Hindlimb muscle (tissue), 1 donor: ENCODE measurements at places on chromosomes 16 and 17.

DNA sequence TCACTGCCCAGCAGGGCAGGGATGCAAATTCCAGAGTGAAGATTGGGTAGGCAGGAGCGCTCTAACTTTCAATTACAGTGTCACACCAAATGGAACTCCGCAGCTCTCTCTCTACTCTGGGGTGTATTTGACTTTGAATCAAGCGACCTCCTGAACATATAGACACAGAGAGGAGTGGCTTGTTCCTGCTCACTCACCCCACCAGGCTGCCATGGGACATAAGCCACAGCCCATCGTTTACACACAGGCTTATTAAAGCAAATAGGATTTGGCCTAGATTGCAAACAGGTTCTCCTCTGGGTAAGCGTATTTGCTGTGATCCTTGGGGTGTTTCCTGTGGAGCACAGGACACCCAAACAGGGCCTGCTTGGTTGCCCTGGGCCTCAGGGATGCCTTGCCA, 281.6 kb upstream of the CCL2 start:
- no peak for DNase-seq

GRCh38 chr16:20203272-20203671, 124.0 kb downstream of the GP2 start:
- no peak for DNase-seq

DNA sequence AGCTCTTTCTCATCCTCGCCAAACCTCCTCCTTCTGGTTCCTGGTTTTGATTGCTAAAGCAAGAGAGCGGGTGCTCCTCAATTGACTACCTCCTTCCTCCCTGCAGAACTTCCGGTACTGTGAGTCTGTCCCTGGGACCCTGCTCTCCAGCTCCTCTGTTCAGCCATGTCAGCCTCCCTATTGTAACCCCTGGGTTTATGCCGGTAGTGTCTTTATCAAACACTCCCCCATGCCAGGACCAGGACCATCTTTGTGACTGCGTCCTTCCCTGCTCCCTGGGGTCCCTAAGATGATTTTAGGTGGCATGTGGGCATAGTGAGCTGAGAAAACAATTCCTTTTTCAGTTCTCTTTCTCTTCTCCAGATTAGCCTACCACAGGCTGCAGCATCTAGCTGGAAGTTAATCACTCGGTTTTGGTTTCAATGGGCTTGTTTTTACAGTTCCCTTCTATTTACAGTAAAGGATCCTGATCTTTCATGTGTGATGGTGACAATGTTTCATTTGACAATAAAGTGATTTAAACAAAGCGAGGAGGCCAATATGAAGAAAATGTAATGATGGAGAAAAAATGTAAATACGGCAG, 27.7 kb upstream of the IL21R start:
- DNase-seq, result no peak

- DNase-seq, result no peak
These were observed 1.0 kb upstream of the IGF2BP1 start for GRCh38 chr17:48995974-48996721.

- no peak for DNase-seq
These were observed 158.6 kb downstream of the SALL1 start for GRCh38 chr16:50992350-50993032.

DNA sequence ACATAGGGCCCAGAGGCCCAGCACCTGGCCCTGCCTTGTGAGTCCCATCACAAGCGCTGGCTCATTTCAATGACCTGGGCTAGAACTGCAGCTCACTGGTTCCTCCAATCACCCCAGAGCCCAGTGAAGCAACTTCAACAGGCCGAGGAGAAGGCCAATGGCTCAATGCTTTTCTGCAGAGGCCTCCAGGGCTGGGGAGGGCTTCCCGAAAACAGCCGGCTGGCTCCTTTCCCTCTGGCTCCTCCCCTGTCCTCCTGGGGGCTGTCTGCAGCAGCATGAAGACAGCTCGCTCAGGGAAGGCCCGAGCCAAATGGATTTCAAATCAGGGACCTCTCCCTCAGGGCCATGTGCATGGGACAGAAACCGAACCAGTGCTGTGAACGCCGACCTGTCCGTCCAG, 121.6 kb downstream of the ZNF423 start:
- peak; percentile 71 for DNase-seq

DNA sequence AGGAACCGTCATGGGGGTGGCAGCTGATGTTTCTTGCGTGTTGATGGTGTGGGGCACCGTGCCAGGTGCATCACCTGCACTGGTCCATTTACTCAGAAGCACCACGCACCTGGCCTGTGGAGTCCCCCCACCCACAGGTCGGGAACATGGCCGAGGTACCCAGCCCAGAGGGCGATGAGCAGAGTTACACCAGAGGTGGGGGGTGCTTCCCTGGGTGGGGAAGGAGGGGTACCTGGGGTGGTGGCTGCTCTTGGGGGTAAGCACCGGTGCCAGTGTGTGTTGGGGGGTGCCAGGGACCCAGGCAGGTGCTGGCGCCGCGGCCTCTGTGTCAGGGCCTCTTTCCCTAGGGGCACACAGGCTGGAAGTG, 5.0 kb upstream of the ZNF750 start:
- no peak for DNase-seq

GRCh38 chr17:72604518-72604917, 483.7 kb downstream of the SOX9 start:
- DNase-seq, result no peak

DNA sequence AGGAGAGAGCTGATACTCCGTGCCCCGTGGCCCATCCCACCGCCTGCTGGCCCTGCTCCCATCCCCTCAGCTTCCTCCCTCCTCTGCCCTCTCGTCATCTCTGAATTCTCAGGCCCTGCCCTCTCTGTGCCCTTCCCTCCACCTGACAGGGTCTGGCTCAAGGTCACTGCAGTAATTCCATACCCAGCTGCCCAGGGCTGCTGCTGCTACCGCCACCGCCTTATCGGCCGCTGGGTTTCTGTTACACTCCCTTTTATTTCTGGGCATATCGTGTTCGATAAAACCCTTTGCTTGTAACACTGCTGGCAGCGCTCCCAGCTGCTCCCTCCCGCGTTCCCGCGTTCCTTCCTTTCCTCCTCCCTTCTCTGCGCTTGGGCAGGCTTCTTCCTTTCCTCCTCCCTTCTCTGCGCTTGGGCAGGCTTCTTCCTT, 1.2 kb downstream of the EPN3 start:
- peak; percentile 55 for DNase-seq

DNA sequence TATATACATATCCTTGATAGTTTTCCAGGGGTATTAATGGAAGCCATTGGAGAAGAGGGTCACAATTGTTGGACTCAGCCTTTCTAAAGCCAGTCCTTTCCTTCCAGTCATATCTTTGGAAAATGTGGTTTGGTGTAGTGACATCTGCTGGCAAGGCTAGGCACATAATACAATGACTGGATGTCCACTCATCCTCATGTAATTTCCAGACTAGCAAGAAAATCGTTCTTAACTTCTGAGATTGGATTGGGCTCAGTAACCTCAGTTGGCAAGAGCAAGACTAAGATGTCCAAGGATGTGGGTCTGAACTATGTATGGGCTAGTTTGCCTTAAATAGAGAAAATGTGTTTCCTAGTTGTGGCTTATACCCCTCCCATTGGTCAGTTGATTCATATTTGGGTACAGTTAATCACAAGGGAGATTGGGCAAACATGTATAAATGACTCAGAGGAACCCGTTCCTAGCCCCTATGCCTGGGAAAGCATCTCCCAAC, 8.7 kb upstream of the KAT7 start:
- DNase-seq, result peak; percentile 54

- DNase-seq, result no peak
These were observed 16.0 kb upstream of the SPPL2C start for GRCh38 chr17:45828582-45829133.

GRCh38 chr16:9260666-9261065, 169.2 kb downstream of the HAPSTR1 start:
- DNase-seq, result peak; percentile 28

DNA sequence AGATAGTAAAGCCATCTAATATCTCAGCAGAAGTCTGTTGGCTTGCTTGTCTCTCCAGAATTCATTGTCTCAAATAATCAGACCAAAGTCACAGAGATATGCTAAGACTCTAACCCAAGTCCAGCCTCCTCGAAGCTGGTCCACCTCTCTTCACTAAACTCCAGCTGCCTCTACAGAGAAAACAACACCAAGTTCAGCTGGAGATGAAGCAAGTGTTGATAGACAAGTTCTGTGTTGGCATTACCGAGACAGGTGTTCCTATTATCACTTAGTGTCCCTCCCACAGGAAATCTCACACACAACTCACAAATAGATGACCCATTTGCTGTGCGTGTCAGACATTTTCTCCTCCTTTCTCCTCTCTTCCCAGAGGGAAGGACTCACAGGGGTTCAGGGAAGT, 164.4 kb upstream of the ANKFN1 start:
- DNase-seq, result no peak

- no peak for DNase-seq
These were observed 3.6 kb downstream of the VPS9D1 start for GRCh38 chr16:89716916-89717687.

DNA sequence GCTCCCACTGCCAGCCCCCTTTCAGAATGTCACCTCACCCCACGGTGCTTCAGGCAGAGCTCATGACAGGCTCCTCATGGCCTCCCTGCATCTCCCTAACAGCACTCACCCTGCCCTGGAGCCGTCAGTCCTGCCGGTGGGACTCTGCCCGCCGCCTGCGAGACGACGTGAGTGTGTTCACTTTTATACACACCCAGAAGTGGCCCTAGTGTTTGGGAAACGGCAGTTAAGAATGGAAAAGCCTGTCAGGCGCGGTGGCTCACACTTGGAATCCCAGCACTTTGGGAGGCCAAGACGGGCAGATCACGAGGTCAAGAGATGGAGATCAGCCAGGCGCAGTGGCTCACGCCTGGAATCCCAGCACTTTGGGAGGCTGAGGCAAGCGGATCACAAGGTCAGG, 12.3 kb upstream of the CYTH1 start:
- no peak for DNase-seq

- DNase-seq, result no peak
These were observed 321.4 kb downstream of the GRIN2A start for GRCh38 chr16:9860876-9861275.

DNA sequence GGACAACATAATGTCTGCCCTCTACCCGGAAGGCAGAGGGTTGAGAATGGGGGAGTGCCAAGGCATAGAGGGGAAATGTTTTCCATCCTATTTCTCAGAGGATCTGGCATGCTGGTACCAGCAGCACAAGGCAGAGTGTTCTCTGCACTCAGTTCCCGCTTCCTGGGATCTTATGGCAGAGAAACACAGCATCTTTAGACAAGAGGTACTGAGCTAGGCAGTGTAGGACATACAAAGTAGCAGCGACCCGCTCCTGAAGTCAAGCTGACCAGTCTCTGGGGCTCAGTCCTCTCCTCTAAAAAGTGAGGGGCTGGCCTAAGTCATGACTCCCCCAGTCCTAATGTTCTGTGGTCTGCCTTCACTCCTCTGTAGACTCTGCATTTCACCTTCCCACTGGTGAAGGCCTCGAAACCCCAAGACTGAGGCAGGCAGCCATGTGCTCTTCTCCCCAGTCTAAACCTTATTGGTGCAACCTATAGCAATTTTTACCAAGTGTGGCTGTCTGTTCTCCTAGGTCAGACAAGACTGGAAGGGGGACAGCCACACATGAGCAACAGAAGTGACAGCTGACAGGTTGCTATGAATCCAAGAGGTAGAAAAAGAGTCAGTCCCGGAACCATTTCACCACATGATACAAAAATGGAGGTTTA, 11.3 kb upstream of the TSPOAP1 start:
- DNase-seq, result no peak

- DNase-seq, result no peak
These were observed 11.7 kb downstream of the SDK2 start for GRCh38 chr17:73632513-73632912.

DNA sequence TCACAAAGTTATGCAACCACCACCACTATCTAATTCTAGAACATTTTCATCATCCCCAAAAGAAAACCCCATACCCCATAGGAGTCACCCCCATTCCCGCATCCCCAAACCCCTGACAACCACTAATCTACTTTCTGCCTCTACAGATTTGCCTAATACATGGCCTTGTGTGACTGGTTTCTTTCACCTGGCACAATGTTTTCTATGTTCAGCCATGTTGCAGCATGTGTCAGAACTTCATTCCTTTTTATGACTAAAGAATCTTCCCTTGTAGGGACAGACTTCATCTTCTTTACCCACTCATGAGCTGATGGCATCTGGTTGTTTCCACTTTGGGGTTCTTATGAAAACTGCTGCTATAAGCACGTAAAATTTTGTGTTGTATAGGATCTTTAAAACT, 34.6 kb downstream of the CYTH1 start:
- DNase-seq, result no peak

GRCh38 chr16:5882087-5882640, 784.6 kb upstream of the EEF2KMT start:
- DNase-seq, result no peak
